Activated CD4-positive, CD25-positive, alpha-beta regulatory T cell treated with anti-CD3 and anti-CD28 coated beads, Interleukin-2, amount 50 U/mL, for 16 hours (primary cell): ENCODE measurements at places on chromosomes 13 and 19.
A peak's percentile ranks its signal among the peaks of the same experiment; 100 is the strongest.

DNA sequence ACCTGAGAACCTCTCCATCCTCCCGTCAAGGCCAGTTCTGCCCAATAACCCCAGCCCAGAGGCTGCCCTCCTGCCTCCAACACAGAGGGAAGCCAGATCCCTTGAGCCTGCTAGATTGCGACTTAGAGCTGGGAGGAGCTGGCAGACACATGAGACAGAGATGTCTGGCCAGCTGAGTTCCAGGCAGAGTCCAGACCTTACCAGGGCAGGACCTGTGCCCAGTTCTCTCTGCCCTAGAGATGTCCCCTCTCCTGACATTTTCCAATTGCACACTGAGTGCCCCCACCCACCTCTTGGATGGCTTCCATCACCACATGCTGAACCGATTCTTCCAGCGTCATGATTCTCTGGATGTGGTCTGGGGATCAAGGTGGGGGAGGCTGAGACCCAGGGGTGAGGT is 3.0 kb downstream of the HOOK2 start:
- DNase-seq: no peak

GRCh38 chr19:11247391-11247790 is 8.0 kb downstream of the ANGPTL8 start:
- no peak for DNase-seq

DNA sequence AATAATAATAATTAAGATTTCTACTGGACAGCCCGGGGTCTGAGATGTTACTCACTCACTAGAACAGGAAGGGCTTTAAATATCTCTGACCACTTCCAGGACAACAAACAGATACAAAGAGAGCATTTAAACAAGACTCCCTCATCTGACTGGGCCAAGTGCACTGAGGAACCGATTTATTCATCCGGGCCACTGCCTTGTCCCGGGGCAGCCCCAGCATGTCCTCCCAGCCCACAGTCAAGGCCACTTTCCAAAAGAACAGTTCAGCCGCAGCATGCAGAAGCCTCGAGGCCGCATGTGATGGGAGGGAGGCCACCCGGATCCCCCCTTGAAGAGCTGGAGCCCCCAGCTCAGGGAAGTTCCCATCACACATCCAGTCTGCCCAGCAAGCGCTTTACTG is 30.5 kb downstream of the MLLT1 start:
- DNase-seq: no peak

DNA sequence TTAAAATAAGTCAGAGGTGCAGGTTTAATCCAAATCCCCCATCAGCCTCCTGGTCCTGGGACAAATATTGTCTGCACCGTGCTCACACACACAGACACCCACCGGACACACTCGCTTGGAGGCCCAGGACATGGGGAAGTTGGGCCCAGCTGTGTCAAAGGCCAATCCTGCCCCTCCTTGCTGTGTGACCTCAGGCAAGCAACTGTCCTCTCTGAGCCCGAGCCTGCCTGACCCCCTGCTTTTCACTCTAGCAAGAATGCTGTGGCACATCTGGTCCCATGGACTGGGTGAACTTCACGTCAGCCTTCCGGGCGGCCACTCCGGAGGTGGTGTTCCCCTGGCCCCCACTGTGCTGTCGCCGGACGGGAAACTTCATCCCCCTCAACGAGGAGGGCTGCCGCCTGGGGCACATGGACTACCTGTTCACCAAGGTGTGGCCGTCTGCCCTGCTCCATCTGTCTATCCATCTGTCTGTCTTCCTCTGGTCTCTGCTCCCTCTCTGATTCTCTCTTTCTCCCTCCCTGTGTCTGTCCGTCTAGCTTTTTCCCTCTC is 9.3 kb downstream of the UPK1A start:
- DNase-seq: no peak

DNA sequence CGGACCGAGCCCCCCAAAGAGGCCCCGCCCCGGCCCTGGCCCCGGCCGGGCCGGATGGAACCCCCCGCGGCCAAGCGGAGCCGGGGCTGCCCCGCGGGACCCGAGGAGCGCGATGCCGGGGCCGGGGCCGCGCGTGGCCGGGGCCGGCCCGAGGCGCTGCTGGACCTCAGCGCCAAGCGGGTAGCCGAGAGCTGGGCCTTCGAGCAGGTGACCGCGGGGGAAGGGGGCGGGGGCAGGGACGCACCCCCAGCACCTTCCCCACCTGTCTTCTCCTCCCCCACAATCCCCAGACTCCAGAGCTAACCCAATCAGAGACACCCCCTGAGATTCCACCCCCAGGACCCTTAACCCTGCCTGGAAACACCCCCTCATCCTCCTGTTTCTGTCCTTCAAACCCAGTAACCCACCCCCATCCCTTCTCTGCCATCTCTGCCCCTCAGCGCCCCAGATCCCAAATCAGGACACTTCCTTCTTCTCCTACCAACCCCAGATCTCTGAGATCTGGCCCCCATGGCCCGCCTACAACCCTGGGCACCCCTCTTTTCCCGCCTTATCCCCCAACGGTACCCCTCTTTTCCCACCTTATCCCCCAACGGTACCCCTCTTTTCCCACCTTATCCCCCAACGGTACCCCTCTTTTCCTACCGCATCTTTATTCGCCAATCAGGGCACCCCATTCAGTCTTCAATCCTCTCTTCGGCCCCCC is 505 bp downstream of the ZSWIM4 start:
- DNase-seq: no peak

- DNase-seq: no peak
Measured at GRCh38 chr19:782185-782877, 14.9 kb upstream of the PTBP1 start.

DNA sequence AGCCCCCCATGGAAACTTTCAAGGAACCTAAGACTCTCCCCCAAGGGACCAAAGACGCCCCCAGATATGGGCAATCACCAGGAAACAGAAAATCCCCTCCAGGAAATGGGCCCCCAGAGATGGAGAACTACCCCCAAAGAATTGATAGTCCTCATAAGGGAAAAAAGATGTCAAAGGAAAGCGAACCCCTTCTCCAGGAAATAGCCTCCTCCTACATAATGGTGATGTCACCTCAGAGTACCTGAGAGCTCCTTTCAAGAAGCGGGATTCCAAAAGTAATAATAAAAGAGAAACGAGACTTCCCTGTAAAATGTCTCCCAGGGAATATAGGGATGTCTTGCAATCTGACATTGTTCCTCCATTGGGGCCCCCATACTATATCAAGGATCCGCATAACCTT is 1.1 kb downstream of the CDKN2D start:
- no peak for DNase-seq

DNA sequence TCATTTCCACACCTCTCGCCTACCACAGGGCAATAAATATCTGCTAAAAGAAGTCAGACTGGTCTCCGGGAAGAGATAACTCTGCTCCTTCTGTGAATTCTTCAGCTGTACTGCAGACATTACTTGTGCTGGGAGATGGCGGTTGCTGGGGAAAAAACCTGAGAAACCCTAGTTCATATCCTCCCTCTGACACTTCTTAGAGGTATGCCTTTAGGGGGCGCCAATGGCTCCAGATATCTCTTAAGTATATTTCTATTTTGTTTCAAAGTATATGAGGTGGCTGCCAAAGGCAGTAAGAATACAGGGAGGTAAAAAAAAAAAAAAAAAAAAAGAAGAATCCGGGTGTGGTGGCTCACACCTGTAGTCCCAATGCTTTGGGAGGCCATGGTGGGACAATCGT is 175.2 kb downstream of the PAN3 start:
- DNase-seq: no peak

GRCh38 chr13:105442949-105443699 is 1092.3 kb downstream of the EFNB2 start:
- DNase-seq: no peak

- no peak for DNase-seq
Measured at GRCh38 chr19:772730-773436, 22.0 kb downstream of the MISP start.

DNA sequence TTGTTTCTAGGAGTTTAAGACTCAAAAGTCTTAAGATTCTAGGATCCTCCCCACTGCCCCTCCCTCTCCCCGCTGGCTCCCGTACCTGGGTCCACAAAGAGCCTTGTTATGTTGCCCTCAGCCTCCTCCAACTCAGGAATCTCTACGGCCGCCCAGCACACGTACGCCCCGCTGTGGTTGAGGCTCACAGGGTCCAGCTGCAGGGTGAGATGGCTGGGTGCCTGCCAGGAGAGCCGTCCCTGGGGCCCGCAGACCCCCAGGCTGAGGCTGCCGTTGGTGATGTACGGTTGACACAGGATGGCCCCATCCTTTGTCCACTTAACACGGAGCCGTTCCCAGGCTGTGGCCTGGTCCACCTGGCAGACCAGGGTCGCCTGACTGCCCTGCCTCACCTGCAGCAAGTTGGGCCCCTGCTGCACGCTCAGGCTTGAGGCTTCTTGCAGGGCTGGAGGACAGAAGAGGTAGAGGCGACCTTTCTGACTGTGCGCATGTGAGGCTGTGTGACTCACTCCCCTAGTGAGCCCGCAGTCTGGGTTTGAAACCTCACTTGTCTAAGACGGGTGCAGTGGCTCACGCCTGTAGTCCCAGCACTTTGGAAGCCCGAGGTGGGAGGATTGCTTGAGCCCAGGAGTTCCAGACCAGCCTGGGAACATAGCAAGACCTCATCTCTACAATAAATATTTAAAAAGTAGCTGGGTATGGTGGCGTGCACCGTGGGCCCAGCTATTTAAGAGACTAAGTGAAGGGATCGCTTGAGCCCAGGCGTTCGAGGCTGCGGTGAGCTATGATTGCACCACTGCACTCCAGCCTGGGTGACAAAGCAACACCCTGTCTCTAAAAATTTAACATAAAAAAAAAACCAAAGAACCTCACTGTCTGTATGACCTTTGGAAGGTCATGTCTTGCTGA is 4.0 kb downstream of the TMIGD2 start:
- no peak for DNase-seq

GRCh38 chr19:45191375-45191774 is 12.8 kb downstream of the BLOC1S3 start:
- no peak for DNase-seq

GRCh38 chr13:45870232-45870631 is 18.7 kb upstream of the SIAH3 start:
- DNase-seq: no peak

- DNase-seq: no peak
Measured at GRCh38 chr13:77378662-77379061, 51.8 kb upstream of the MYCBP2 start.

DNA sequence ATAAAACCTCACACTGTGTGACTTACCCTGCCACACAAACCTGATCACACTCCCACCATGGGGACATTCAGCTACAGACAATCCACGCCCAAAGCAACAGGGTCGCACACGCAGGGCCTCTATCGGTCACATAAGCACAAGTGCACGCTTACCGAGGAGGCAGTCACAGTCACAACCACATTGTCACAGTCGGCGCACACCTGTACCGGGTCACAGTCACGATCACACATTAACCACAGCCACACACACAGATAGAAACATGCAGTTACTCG is 579 bp downstream of the ZNF566 start:
- DNase-seq: peak; percentile 26

- no peak for DNase-seq
Measured at GRCh38 chr13:32530841-32531253, 7.7 kb downstream of the N4BP2L2 start.

GRCh38 chr13:52936806-52937205 is 88.4 kb upstream of the PCDH8 start:
- no peak for DNase-seq

DNA sequence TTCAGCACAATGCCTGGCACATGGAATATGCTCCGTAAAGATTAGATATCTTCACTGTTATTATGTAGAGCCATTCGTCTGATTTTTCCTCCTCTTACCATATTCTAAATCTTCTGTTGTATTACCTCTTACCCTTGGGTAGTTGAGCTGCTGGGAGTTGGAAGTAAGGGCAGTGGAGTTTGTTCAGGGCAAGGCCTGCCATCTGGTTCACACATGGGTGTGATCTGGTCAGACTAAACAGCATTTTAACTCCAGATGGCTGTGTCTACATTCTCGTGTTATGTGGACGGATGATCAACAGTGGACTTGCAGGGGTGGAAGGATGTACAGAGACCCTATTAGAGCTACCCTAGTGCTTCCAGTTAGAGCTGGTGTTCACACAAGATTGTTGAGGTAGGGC is 164.9 kb downstream of the ZIC5 start:
- no peak for DNase-seq

DNA sequence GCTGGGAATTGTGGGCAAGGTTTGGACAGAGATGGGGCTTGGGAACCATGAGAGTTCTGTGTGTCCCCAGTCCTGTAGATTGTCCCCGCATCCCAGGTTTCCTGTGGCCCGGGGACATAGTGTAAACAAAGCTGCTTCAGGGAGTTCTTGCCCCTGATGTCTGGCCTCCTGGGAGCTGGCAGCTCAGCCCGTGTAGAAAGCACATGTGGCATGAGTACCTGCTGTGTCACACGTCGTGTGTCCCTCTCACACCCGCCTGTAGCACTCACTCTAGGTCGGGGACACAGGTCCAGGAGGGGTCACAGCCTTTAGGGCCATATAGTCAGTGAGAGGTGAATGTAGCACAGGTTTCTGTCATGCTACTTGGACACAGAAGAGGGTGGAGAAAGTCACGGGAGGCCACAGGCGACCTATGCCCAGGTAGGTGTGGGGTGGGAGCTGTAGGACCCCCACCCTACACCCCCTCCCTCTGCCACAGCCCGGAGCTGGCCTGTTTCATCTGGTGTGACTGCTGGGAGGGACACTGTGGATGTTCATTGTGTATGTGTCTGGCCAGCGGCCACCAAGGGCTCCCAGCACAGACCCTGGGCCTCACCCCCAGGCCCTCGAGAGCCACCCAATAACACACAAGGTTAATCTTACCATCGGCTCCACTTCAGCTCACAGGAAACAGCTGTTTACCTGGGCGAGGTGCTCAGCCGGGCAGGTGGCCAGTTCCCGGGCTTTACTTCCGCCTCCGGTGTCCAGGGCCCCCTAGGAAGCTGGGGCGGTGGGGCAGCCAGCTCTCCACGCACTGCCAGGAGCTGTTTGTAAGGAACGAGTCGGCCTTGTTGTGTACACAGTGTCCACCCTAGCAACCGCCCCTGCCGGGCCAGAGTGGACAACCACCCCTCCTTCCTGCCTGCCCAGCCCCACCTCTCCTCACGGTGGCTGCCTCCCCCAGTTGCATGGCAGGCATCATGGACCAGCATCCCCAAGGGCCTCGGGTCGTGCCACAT is 49.7 kb downstream of the COMP start:
- no peak for DNase-seq

DNA sequence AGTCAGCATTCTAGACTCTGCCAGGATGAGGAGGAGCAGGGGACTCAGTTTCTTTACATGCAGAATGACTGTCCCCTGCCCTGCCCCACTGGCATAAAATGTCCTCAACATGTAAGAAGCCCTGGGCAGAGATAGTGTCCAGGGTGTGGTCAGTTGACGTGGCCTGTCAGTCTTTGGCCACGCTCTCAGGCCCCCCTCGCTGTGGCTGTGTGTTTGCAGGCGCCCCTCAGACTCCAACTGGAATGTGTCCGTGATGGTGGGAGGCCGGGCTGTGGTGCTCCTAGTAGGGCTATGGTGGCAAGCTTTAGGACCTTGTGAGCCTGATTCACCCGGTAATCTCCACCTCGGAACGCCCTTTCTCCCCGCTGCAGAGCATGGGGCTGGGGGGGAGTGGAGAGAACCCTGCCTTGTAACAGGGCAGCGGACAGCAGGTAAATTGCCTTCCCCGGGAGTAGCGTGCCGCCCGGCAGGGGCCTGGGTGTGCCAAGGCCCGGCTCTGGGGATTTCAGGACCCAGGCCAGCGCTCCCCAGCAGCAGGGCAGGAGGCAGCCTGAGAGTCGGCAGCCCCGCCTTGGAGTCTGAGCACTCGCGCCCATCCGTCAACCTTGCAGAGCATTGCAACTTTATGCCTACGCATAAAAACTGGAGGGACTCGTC is 62.3 kb downstream of the CHST8 start:
- DNase-seq: no peak
